ENCODE measurements at places on chromosomes 3 and 15.

GRCh38 chr3:140809316-140809715, 131.5 kb downstream of the TRIM42 start:
- no peak for DNase-seq

GRCh38 chr3:125045194-125045593, 10.6 kb downstream of the HEG1 start:
- DNase-seq = no peak

GRCh38 chr15:47950447-47950846, 170.3 kb upstream of the SLC24A5 start:
- DNase-seq = no peak

DNA sequence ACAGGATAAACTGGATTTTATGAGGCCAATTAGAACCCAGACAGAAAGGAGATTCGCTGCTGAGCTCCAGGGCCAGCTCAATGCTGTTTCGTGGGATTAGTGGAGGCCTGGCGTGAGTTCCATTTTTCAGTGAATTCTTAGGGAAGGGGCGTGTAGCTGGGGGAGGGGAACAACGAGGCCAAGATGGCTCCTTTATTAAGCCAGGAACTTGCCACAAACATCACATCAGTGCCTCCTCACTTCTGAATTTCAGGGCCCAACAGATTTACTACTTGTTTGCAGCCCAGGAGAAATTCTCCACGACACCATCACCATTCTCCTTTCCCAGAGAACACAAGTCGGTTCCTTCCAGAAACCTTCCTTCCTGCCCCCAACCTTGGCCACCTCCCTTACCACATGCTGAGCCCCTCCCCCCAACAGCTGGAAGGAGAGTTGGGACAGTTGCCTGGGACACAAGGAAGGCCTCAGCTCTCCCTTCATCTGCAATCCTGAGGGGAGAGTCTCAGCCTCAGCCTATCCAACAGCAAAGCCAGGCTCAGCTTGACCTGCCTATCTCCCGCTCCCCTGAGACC, 5.8 kb downstream of the IGDCC4 start:
- no peak for DNase-seq

DNA sequence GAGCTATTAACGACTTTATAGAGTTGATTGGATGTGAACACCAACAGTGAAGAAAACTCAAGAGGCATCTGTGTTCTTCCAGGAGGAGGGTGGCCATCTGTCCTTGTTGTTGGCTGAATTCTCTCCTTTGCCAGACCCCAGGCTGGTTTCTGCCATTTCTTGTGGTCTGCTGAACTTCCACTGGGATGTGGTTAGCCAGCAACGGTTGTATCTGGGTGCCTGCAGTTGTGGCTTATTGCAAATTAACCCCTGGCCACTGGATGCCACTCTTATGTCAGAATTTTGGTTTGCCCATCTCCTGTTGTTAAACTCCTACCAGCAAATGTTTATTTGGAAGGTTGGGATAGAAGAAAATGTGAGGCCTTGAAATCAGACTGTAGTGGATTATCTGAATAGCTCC, 163.6 kb upstream of the TBC1D5 start:
- DNase-seq = no peak

GRCh38 chr3:72960812-72961518, 35.6 kb upstream of the PPP4R2 start:
- peak; percentile 7 for DNase-seq

GRCh38 chr3:115251509-115251908, 104.4 kb upstream of the ZBTB20 start:
- DNase-seq = no peak

- DNase-seq = no peak
These were observed 220.9 kb downstream of the AGBL1 start for GRCh38 chr15:86300390-86301125.

GRCh38 chr3:18572809-18573208, 147.7 kb upstream of the SATB1 start:
- no peak for DNase-seq

- DNase-seq = no peak
These were observed 541.2 kb downstream of the RBMS3 start for GRCh38 chr3:29822071-29822470.

DNA sequence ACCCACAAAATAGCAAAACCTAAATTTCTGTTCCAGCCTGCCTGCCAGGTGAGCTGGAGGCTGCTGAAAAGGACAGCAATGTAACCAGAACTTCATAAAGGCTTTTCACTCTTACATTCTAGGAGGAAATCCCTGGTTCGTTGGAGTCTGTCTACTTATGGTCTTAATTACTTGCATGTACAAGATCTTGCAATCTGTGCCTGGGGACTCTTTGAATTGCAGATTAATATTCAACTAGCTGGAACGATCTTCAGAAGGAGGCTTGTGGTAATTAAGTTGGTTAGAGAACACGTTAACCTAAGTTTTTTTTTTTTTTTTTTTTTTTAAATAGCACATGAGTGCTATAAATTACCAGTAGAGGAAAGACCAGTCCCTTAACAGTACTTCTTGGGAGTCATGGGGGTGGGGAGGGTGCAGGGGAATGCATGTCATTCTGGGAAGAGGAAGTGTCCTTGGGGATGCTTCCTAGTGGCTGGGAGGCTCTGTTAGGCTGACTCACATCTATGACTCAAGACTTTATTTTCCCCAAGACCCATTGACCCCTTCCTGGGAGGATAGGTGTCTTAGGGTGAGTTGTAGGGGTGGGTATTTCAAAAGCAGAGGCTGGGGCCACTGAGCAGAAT, 139.8 kb downstream of the RAB11A start:
- no peak for DNase-seq

- DNase-seq = no peak
These were observed 96.2 kb downstream of the CLSTN2 start for GRCh38 chr3:140031170-140031569.

GRCh38 chr15:65369651-65370050, 8.2 kb downstream of the IGDCC3 start:
- DNase-seq = no peak

- no peak for DNase-seq
These were observed at the start of gene CTDSPL for GRCh38 chr3:37861620-37862041. CTDSPL (plus strand) TSS chr3:37861880; CDS start chr3:37862200, 320 bp downstream.

DNA sequence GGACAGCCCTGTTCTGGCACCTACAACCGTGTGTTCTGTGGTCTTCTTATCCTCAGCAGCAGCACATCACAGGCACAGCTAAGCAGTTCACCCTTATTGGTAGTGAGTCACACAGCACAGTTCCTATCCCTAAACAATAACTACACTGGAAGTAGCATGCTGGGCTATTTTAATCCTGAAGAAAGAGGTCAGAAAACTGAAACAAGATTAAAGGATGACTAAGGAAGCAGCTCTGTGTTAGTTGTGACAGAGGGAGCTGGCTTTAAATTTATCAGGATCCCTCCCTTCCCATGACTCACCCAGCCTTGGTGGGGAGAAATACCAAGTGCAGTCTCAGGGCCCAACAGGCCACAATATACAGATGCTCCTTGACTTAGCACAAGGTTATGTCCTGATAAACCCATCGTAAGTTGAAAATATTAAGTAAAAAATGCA, 144.3 kb downstream of the ERC2 start:
- DNase-seq = no peak

DNA sequence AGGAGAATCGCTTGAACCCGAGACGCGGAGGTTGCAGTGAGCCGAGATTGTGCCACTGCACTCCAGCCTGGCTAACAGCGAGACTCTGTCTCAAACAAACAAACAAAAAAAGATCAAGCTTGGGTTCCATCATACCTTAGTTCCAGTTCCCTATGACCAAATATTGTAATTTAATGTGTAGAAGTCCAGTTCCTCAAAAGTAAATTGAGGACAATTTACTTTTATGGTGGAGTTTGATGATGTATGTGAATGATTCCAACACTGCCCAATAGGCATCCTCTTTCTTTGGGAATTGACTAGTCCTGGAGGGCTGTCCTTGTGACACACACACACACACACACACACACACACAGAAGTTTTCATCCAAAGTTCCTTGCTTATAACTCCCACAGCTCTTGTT, 2.8 kb upstream of the PKM start:
- DNase-seq = no peak

GRCh38 chr3:56917361-56918110, 115.8 kb upstream of the ARHGEF3 start:
- no peak for DNase-seq

Measured in stimulated activated CD4-positive, alpha-beta T cell treated with anti-CD3 and anti-CD28 coated beads, Interleukin-1b, Interleukin-23, amount 100 ng/mL, for 4 hours (primary cell).